D721Med (cell line): ENCODE measurements at places on chromosomes 4 and X.

DNA sequence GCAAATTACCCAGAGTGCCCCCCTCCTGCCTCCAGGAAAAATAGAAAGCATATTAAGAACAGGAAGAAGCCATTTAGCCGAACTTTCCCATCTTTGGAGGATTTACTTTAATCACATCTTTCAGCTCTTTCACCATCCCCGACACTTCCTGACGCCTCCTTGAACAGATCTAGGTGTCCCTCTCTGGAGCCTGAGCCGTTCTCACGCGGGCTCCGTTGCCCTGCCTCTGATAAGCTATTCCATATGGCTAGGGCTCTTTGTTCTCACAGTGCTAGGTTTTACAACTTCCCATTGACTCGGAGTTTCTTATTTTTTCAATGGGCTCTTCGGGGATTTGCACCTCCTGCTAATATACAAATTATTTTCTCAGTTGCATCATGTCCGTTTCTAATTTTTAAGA lies 82.1 kb upstream of the GPC4 start:
- DNase-seq = no peak

GRCh38 chr4:122702939-122703338 lies 29.6 kb upstream of the BBS12 start:
- no peak for DNase-seq

DNA sequence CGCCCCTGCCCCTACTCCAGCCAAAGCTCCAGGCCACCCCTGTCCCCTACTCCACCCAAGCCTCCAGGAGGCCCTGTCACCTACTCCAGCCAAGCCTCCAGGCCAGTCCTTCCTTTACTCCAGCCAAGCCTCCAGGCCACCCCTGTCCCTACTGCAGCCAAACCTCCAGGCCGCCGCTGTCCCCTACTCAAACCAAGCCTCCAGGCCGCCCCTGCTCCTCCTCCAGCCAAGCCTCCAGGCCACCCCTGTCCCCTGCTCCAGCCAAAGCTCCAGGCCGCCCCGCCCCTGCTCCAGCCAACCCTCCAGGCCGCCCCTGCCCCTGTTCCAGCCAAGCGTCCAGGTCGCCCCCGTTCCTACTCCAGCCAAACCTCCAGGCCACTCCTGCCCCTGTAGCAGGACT lies 5.1 kb upstream of the ASMT start:
- no peak for DNase-seq

GRCh38 chrX:24703185-24703494 lies 9.4 kb downstream of the POLA1 start:
- DNase-seq = no peak

- no peak for DNase-seq
Measured at GRCh38 chrX:9988762-9989161, 21.6 kb downstream of the CLDN34 start.

DNA sequence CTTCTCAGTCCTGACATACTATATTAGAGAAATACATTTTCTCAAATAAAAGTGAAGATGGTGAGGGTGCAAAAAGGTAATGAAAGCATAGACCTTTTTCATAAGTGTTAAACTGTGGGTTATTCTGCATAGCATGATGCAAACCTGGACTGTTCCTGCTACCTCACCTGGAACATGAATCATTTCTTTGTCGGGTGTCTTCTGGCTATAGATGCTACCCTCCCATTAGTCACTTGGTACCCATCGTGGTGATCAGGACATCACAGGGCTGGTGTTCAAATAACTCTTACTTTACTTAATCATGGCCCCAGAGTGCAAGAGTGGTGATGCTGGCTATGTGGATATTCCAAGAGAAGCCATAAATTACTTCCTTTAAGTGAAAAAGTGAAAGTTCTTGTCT lies 264.7 kb upstream of the AGA start:
- DNase-seq = no peak

- DNase-seq = no peak
Measured at GRCh38 chr4:108601106-108601505, 19.3 kb upstream of the RPL34 start.

GRCh38 chr4:109588176-109588575 lies 28.1 kb downstream of the MCUB start:
- no peak for DNase-seq

DNA sequence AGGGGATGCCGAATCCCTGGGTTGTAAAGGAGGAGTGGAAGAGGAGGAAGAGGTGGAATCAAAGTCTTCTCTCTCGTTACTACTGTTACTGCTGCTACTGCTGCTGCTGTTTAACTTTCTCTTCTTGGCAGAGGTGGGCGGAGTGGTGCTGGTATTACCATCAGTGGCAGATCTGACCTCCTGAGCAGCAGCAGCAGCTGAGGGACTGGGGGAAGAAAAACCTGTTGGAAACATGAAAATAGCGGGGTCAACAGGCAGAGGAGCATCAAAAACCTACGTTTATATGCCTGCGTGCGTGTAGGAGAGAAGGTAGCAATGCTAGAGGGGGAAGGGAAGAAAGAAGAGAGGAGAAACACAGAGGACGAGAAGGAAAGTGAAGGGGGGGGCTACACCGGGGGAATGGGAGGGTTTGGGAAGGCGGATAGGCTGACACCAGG lies 339 bp downstream of the CUL4B start:
- no peak for DNase-seq
